ENCODE measurements at places on chromosomes 13 and 19.

DNA sequence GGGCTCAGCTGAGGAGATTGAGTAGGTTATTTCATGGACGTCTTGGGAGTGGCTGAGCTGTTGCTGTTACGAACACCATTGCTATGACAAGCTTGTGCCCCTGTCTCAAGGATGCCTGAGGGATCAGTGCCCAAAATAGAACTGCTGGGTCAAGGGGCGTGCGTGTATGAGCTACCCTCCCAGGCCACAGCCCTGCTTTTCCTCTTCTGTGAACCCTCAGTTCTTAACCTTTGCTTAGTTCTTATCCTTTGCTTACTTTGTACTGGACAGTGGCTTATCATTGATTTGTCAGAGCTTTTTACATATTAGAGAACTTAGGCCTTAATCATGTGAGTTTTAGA, 9.0 kb downstream of the ARHGAP45 start:
- no peak for DNase-seq

GRCh38 chr13:59883885-59884284, 279.8 kb downstream of the DIAPH3 start:
- no peak for DNase-seq

DNA sequence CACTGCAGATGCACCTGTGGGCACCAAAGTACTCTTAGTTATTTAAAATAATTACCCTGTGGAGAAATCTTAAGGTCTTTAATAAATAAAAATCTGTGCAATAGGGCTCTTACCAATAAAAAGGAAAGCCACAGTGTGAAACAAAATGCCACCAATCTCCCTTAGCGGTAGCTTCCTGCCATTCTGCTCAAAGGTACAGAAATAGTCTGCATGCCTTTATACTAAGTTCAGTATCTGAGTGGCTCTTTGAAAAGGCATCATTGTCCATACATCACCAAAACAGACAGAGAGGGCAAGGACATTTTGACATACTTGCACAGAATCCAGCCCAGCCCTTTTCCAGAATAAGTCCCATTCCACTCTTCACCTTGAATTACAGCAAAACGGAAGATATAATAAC, 161.0 kb downstream of the KLF12 start:
- DNase-seq: no peak

DNA sequence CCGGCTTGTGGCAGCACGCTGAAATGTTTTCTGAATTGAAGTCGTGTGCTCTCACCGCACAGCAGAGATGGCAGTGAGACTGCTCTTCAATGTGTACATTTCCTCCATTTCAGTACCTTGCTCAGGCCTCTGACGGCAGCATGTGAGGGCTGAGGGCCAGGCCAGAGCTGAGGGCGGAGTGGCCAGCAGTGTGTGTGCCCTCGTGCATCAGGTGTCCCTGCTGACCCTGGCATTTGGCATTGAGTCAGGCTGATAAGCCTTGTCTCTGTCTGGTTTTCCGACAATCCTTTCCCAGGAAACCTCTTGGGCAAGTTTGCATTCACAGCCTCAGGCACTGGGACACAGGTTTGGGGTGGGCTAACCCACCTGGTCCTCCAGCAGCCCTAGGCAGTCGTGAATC, 62.3 kb downstream of the EFNB2 start:
- DNase-seq: no peak

GRCh38 chr13:29564373-29564772, 31.1 kb downstream of the SLC7A1 start:
- DNase-seq: no peak

DNA sequence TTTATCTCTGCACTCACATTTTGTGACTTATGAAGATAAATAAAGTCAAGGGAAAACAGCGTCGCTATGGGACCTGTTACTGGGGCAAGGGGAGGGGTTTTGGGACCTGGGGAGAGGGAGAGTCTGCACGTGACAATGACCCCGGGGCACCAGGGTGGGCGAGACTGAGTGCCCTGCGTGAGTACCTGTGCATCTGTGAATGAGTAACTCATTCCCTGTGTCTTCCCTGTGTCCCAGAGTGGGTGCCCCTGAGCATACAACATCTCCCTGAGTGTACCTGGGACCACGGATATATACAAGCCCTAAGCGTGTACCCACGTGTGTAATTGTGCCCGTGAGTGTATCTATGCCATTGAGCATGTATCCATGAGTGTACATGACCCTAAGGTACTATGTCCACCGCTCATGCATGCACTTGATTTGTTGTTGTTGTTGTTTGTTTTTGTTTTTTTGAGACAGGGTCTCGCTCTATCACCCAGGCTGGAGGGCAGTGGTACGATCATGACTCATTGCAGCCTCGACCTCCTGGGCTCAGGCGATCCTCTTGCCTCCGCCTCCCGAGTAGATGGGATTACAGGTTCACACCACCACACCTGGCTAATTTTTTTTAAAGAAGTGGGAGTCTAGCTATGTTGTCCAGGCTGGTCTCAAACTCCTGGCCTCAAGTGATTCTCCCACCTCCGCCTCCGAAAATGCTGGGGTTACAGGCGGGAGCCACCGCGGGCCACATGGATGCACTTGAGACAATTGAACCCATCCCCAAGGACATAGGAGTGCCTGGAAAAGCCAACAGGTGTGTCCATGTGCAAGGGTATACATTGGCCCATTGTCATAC, 645 bp upstream of the TRAPPC5 start:
- no peak for DNase-seq

- peak; percentile 52 for DNase-seq
These were observed 44.4 kb upstream of the C1QTNF9 start for GRCh38 chr13:24264976-24265375.

- no peak for DNase-seq
These were observed 21.5 kb downstream of the EBPL start for GRCh38 chr13:49669735-49670309.

GRCh38 chr19:53782698-53783097, 41.4 kb downstream of the NLRP12 start:
- DNase-seq: no peak

DNA sequence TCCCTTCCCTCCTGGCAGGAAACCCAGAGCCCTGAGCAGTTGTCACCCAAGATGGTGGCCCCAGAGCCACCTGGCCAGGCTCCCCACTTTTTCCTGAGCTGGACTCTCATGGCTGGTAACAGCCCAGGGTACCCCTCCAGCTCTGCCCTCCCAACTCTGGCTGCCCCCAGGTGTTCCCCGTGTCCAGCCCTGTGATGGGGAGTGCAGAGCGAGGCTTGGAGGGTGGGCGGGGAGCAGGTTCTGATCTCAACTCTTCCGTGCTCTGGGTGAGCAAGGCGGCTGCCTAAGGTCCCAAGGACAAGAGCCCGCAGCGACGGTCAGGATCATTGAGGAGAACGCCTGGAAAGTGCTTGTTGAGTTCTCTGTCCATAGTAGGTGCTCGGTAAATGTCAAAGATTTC, 54.7 kb upstream of the GAS6 start:
- no peak for DNase-seq

GRCh38 chr13:51733374-51734298, 70.3 kb downstream of the DHRS12 start:
- DNase-seq: no peak

DNA sequence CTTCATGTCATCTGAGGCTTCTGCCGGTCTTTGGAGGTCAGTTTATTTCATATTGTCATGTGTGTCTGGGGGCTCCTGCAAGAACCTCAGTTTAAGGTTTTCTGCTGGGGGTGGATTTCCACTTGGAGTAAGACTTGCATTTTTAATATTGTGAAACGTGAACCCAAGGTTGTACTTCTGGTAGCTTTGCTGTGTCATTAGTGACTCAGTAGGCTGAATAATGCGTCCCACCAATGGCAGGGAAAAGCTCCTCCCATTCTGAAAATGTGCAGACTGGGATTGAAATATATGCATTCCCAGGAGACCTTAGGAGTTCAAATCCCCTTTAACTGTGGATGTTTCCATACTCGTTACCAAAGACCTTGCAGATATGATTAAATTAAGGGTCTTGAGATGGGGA, 46.2 kb downstream of the ING1 start:
- DNase-seq: no peak

DNA sequence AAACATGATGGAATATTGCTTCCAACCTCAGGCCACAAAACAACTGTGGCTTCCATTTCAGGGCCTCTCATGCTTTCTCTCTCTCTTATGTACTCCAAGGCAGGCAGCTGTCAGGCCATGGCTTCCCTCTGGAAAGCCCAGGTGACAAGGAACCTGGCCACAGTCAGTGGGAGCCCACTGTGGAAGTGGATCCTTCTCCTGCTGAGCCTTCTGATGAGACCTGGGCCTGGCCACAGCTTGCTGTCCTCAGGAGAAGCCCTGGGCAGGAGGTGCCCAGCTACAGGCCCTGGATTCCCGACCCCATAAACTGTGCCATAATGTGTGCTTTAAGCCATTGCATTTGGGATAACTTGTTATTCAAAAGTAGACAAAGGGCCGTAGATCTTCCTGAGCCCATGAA, 71.2 kb downstream of the SPACA7 start:
- DNase-seq: no peak

DNA sequence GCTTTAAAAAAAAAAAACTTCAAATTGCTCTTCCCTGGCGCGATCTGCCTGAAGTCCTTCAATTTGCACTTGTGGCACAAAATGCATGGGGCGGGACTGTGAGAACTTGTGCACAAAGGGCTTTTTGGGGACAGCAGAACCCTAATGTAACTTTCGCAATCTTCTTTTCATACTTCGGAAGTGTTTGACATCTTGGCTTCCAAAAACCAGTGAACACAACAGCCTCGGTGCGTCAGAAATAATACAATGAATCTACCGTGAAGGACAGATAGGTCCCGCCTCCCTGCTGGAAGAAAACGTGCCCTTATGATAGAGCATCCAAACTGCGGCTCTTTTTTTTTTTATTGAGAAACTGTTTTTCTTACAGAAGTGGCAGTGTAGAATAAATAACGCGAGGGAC, 36.6 kb downstream of the KLF2 start:
- no peak for DNase-seq

- DNase-seq: no peak
These were observed 65.1 kb downstream of the FLT1 start for GRCh38 chr13:28429685-28430290.

DNA sequence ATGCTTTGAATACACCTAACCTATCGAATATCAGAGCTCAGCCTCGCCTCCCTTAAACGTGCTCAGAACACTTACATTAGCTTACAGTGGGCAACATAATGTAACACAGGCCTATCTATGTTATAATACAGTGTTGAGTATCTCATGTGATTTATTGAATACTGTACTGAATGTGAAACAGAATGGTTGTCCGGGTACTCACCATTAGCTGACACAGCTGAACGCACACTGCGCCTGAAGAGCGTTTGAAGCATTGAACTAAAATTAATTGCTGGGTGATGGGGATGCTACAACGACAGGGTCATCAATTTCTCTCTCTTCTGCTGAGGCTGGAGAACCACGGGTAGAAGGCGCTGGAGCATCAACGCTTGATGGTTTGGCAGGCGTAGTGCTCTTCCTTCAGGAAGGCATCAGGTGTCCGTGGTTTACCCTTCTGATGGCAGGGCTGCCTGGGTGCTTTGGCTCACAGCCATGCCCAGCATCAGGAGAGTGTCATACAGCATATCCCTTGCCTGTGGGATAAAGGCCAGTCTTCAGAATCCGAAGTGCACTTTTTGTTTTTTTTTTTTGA, 46.9 kb upstream of the UBE2L5 start:
- no peak for DNase-seq

DNA sequence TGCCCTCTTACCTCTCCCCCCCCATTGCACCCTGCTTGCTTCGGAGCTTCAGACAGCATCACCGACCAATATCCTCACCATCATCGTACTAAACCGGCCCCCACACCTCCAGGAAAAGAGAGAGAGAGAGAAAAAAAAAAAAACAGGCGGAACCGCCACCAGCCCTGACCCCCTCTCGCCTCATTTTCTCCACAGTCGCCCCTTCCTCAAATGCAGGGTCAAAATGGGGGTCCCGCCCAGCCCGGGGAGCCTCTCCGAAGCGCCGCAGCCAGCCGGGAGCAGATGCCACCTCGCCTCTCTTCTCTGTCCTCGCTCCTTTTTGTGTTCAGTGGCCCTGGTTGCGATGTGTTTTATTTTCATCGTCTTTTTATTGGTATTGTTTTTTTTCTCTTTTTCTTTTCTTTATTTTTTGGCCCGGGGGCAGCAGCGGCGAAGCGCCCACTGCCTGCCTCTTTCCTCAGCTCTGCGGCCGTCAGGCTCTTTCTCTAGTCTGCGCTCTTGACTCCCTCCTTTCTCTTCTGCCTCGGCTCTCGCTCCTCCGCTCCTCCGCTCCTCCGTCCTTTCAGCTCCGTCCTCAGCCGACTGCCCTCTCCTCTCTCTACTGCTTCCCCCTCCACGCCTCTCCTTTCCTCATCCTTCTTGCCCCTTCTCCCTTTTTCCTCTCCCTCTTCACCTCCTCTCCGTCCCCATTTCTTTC, 41.4 kb downstream of the DEDD2 start:
- DNase-seq: no peak

DNA sequence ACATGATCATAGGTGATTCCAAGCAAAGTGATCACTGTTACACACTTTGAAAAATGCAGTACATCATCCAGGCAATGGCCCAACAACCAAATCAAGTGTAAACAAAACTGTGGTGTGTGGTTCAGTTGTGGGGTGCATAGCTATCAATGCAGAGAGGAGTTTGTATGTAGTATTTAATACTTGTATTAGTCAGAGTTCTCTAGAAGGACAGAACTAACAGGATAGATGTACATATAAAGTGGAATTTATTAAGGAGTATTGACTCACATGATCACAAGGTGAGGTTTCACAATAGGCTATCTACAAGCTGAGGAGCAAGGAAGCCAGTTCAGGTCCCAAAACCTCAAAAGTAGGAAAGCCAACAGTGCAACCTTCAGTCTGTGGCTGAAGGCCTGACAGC, 249.3 kb upstream of the HTR2A start:
- no peak for DNase-seq

GRCh38 chr19:50977626-50978025, 6.1 kb downstream of the KLK7 start:
- DNase-seq: no peak

- DNase-seq: no peak
These were observed 23.3 kb downstream of the EXOSC8 start for GRCh38 chr13:37023871-37024270.

- no peak for DNase-seq
These were observed 148.0 kb downstream of the DCLK1 start for GRCh38 chr13:35983206-35983605.

DNA sequence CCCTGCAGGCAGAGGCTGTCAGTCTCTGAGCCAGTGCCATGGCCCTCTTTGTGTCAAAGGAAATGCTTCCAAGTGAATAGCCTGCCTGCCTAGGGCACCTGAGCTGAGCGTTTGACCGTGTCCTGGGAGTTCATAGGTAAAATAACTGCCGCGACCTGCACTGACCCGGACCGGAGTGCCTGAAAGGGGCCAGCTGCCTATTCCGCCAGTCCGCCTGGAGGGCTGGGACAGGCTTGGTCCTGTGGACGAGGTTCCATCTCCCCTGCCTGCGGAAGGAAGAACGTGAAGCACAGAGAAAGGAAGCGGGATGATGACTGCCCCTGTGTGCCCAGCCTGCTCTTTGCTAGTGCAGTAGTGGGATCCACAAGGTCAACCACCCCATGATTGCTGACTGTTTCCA, 17.5 kb upstream of the ZNF492 start:
- DNase-seq: no peak

GRCh38 chr13:32642316-32642715, 56.1 kb downstream of the PDS5B start:
- no peak for DNase-seq

All from stimulated activated CD4-positive, alpha-beta T cell treated with anti-CD3 and anti-CD28 coated beads, TNF-alpha, amount 100 ng/mL, for 1 hour (primary cell).